Activated CD4-positive, alpha-beta T cell treated with anti-CD3 and anti-CD28 coated beads, Interleukin-2, amount 50 U/mL, for 48 hours (primary cell): ENCODE measurements at places on chromosomes 2 and 18.

- no peak for DNase-seq
These were observed 41.4 kb downstream of the HS1BP3 start for GRCh38 chr2:20609349-20609994.

DNA sequence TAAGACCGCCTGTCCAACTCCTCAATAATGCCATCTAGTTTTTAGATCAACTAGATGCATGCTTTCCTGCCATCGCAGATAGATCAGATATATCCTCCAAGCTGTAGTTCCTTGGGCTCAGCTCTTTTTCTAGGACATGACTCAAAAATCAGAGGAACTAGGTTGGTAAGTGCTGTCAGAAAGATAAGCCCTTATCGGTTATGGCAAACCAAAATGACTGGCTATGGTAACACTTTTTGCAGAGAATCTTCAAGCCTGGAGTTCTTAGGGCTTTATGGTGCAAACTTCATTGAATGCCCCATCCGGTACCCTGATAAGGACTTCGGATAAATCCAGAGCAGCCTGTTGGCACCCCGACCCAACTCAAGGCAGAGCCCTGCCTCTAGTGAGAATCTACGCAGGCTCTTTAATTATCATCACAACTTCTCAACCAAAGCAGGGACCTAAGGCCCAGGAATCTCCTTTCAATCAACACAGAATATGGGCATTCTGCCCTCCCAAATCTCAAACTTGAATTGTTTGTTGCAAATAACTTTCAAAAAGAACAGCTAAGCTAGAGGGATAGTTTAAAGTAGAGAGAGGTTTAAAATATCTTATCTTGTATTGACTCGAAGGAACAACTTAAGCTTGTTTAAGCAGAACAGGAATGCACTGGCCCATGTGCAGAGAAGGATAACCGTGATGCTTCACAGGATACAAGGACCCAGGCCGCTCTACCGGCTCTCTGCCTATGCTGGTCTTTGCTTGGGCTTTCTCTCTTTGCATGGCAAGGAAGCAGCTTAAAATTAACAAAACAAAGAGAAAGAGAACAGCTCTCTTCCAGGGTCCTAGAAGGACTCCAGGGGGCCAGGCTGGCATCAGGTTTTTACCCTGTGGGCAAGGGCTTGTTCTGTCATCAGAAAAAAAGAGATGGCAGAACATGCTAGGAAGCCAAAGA is 3.4 kb upstream of the CYP1B1 start:
- DNase-seq: no peak

GRCh38 chr2:204437815-204438756 is 107.2 kb upstream of the PARD3B start:
- no peak for DNase-seq

DNA sequence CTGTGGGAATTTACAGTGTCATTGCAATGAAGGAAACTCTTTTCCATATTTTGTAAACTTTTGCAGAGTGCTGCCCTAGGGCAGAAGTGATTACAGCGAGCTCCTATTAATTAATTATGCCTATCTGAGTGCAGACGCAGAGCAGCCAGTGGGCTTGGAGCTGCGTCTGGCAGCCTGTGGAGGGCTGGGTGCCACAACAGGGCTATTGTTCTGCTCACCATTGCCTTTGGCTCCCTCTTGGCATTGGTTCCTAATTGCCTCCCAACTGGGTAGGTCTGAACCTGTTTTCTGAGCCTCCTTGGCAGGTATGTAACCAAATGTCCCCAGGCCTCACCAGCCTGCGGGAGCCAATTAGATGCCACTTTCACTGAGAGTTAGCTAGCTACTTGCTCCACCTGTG is 25.6 kb upstream of the ITGB6 start:
- no peak for DNase-seq

- DNase-seq: no peak
These were observed 26.0 kb downstream of the MAP3K20 start for GRCh38 chr2:173101687-173102086.

GRCh38 chr2:188519136-188519535 is 227.5 kb downstream of the GULP1 start:
- no peak for DNase-seq

- DNase-seq: no peak
These were observed 105.7 kb upstream of the DAPL1 start for GRCh38 chr2:158689391-158689790.

DNA sequence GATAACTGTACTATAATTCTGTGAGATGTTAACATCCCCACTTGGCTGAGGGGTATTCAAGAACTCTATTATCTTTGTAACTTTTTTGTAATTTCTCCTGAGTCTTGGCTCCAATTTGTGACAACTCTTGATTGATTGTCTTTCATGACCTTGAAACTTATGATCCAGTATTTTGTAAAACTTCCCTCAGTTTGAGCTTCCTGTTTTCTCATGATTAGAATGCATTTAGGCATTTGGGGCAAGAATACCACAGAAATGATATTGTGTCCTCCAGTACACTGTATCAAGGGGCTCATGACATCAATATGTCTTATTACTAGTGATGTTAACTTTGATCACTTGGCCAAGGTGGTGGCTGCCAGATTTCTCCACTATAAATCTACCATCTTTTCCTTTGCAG is 37.4 kb downstream of the PNO1 start:
- DNase-seq: no peak

DNA sequence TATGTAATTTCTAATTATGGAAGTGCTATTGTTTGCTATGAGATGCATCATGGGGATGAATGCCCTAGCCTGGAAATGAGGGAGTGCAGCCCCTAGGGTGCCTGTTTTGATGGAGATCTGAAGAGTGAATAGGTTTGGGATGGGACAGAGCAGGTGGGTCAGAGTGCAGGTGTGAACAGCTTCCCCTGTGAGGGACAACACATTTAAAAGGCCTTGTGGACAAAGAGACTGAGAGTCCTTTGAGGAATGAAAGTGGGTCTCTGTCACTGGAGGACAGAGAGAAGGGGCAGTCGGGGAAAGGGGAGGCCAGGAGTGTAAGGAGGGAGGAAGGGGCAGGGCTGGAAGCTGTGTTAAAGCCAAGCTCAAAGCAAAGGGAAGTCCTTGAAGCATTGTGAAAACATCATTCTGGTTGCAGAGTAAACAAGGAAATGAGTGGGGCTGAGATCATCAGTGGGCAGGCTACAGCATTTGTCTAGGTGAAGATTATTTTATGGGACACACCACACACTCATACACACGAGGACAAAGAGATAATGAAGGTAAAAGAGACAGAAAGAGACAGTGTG is 877.6 kb downstream of the SLC4A3 start:
- DNase-seq: no peak

- no peak for DNase-seq
These were observed 30.8 kb downstream of the PDIA6 start for GRCh38 chr2:10781746-10782145.

DNA sequence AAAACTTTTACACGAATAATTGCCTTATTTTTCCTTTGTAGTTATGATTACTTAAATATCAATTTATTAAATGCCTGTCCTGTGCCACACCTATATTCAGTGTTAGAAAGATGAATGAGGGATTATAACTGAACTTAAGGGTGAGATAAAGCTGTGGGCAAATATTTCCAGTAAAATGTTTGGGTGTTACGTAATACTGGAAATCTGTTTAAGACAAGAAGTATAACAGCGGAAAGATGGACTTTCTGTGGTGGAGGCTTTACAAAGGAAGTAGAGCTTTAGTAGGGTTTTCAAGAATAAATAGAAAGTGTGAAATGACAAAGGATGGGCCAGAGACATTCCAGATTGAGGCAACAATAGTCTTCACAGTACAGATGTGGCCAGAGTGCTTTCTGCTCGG is 927.0 kb downstream of the DPP10 start:
- DNase-seq: no peak

DNA sequence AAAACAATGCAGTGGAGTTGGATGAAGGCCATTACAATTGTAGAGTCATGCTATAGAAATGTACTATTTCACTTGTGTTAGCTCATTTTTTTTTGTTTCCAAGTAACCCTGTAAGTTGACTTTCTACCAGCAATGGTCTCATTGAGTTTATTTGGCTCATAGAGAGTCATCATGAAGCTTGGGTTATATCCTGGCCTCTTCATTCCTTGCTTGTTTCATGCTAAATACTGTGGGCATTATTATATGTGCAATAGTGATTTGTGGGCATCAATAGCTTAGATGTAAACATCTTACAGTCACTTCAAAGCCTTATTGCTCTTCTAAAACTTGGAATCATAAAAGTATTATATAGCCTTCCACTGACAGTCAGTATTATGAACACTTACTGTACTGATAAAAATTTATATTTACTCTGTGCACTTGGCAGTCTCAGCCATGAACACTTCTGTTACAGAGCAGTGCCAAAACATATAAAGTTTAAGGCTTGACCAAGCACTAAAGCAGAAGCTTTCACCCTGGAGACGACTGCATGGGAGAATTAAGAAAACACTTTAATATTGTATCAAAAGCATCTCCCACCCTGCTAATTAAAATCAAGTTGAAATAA is 751.2 kb downstream of the SATB2 start:
- DNase-seq: no peak

DNA sequence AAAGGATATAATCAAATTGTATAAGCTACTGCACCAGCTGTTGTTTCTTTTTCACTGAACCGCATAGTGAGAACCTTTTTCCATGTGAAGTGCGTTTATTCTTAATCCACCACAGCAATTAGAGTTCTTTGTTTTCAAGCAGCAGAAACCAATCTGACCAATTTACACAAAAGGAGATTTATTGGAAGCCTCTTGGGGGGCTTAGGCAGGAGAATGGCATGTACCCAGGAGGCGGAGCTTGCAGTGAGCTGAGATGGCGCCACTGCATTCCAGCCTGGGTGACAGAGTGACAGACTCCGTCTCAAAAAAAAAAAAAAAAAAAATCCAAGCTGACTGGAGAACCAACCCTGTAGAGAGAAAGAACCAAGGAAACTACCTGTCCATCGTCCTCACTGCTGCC is 10.0 kb downstream of the ADNP2 start:
- no peak for DNase-seq
